ENCODE measurements at places on chromosomes 16 and 17.

GRCh38 chr17:83062011-83062817, 17.2 kb upstream of the METRNL start:
- no peak for DNase-seq

GRCh38 chr17:16477255-16477654, 14.7 kb downstream of the LRRC75A start:
- no peak for DNase-seq

- no peak for DNase-seq
Measured at GRCh38 chr17:77786740-77787505, 171.6 kb upstream of the TNRC6C start.

DNA sequence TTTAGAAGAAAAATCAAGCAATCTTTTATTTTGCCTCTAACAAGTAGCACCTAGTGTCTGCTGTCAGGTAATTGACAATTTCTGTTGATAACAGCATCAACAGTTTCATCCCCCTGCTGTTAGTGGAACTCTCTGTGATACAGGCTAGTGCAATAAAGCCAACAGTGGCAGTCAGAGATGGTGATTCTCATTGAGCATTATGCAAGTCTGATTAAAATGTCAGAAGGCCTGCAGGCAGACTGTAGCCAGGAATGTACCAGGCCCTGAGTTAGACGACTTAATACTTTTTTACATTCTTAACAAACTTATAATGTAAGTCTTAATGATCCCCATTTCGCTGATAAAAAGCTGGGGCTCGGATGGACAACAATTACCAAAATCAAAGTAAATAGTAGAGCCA, 14.6 kb downstream of the CYLD start:
- no peak for DNase-seq

- DNase-seq: no peak
Measured at GRCh38 chr17:72219137-72219823, 98.5 kb downstream of the SOX9 start.

- DNase-seq: no peak
Measured at GRCh38 chr17:28950752-28951427, 428 bp downstream of the PHF12 start.

DNA sequence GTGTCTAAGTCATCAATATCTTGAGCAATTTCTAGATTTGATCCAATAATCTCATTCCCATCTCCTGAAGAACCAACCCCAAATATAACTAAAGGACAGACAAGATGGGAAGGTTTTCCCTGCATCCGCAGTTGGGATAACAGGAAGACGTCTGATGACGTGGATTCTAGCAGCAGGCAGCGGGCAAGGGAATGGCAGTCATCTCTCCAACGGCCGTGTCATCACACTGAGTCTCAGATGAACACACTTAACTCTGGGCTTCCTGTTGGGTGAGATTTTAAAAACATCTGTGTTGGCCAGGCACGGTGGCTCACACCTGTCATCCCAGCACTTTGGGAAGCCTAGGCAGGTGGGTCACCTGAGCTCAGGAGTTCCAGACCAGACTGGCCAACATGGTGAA, 20.9 kb upstream of the TIMP2 start:
- no peak for DNase-seq

DNA sequence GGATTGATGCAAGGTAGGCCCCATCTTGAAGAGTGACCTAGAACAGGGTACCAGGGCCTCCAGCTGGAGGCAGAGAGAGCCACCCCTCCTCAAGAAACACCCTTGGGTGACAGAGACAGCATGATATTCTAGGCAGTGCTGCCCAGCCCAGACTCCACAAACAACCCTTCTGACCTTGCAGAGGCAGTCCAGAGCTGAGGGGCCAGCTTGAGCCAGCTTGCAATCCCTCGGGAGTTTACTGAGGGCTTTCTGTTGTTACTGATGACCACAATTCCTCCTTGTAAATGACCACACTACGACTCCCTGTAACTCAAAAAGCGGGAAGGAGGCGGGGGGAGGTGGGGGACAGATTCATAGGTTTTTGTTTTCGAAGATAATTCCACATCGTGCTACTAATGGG, 18.6 kb upstream of the MNT start:
- DNase-seq: no peak

DNA sequence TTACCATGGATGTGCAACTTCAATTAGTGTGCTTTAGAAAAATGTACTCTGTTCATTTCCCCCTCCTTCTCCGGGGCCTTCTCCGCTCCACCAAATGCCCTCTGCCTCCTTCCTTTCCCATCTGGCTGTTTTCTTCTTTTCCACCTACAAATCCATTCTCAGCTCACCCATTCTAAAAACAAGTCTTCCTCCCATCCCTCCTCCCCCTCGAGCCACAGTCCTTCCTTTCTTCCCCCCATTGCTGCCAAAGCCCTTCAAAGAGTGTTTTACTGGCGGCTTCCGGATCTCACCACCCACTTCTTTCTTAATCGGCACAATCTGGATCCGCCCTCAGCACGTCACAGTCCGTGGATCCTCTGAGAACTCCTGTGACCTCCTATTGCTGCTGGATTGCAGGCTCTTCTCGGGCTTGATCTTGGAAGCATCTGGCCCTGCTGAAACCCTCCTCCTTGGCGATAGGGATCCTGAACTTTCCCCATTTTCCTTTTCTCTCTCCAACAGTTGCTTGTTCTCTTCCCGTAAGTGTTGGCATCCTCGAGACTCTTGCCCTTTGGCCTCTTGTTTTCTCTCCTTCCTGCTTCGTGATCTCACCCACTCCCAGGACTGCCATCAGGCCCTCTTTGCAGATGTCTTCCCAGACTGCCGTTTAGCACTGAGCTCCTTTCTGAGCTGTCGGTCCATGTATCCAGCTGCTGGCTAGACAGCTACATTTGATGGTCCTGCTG, 36.0 kb upstream of the FBXO47 start:
- DNase-seq: peak; percentile 13
